Right cardiac atrium (tissue), 5 donors: ENCODE measurements at places on chromosomes 6 and 20.

GRCh38 chr20:52379723-52380336, 188.3 kb upstream of the ZFP64 start:
- peak; percentile 20 for DNase-seq

- no peak for DNase-seq
These were observed 40.8 kb downstream of the CCDC170 start for GRCh38 chr6:151534576-151534975.

GRCh38 chr6:166558156-166559005, 28.1 kb downstream of the RAMACL start:
- no peak for DNase-seq

DNA sequence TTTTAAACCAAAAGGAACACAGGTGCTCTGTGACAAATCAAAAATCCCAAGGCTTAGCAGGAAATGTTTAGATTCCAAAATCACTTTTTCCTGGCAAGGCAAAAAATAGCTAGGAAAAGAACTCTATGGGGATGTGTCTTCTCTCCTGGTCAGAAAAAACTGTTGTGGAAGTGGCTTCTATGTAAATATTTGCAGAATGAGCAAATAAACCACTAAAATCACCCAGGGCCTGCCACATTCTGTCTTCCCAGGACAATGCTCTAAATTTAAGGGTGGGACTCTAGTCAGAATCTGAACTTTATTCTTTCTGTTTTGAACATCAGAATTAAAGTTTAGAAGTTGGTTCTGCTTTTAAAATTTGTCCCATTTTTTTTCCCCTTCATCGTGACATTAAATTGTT, 29.3 kb downstream of the GCM1 start:
- no peak for DNase-seq
